Calu3 (cell line): ENCODE measurements at places on chromosomes 1 and 21. TPM values are rescaled to one million over a fixed set of nuclear protein-coding genes. Genes with fewer than 3 reads are reported as not detected.

- peaks cover 17% of the 10 kb centered on the region for H3K4me1 ChIP-seq
- H3K27ac ChIP-seq: peak overlapping the region; percentile 45
- no peak for DNase-seq
Measured at GRCh38 chr1:151342569-151342968, 4.5 kb downstream of the RFX5 start.

DNA sequence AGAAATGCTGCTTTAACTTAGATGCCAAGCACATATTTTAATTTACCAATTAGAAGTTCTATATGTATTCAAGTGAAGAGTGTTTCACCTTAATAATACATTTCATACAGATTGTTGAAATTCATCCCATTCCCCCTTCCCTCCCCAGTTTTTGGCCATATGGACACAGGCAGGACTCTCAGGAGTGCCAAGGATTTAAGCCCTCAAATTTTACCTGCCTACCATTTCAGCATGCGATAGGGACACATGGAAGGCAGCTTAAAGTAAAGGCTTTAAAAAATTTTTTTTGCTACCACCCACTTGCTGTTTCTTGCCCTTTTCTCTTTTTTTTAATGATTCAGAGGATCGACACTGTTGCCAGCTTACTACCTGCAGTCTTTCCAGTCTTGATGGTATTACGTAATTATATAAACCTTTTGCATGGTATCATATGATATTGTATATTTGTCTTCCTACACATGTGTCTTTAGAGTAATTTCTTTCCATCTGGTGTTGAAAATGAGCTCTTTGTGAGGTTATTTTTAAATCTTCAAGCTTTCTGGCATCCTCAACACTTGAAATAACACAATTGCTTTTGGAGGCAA, 7.0 kb downstream of the EPB41 start:
- no peaks in the 10 kb centered on the region for H3K36me3 ChIP-seq
- H3K4me1 ChIP-seq: peaks cover under 1% of the 10 kb centered on the region
- no peak for DNase-seq
- H3K4me3 ChIP-seq: no peak overlapping the region
- no peak overlapping the region for H3K27ac ChIP-seq
- H3K27me3 ChIP-seq: no peaks in the 10 kb centered on the region

Gene TDRD10
- total RNA-seq: not detected in 2 replicates

Gene ITPKB
- 9.8 and 11.8 TPM in 2 replicates for total RNA-seq

DNA sequence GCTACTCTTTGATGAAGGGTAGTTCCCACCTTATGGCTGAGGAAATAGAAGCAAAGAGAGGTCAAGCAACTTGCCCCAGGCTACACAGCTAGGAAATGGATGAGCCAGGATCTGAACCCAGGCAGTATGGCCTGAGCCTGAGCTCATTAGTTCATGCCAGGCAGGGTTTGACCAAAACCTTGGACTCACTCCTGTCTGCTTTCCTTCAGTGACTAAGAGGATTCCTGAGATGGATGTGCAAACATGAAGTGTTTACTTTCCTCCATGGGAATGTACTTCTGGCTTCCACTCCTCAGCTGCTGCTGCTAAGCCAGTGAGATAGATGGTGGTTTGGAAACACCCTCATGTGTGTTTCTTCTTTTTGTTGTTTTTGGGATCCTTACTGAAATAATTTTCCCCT, 35.1 kb upstream of the ERRFI1 start:
- peak overlapping the region; percentile 79 for H3K27ac ChIP-seq
- H3K4me1 ChIP-seq: peaks cover 23% of the 10 kb centered on the region
- peak overlapping the region; percentile 51 for H3K4me3 ChIP-seq
- no peaks in the 10 kb centered on the region for H3K27me3 ChIP-seq
- peaks cover 5% of the 10 kb centered on the region for H3K36me3 ChIP-seq
- peak; percentile 53 for DNase-seq

DNA sequence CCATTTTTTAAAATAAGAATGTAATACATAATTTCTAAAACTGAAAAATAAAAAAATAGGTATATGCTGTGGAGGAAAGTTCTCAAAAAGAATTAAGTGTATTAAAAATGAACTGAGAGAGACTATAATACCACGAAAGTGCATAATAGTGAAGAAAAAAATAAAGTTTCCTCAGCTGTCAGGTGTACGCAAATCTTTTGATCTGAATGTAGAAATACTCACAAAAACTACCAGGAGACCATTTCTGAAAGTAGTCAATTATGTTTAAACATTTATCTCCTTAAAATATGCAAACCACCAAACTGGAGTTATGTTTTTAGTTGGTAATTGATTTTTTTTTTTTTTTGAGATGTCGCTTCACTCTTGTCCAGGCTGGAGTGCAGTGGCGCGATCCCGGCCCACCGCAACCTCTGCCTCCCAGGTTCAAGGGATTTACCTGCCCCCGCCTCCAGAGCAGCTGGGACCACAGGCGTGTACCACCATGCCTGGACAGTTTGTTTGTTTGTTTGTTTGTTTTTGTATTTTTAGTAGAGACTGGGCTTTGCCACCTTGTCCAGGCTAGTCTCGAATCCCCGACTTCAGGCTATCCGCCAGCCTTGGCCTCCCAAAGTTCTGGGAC, 1169.2 kb upstream of the B3GALT2 start:
- H3K27me3 ChIP-seq: no peaks in the 10 kb centered on the region
- H3K4me1 ChIP-seq: no peaks in the 10 kb centered on the region
- no peak for DNase-seq
- H3K36me3 ChIP-seq: no peaks in the 10 kb centered on the region

DNA sequence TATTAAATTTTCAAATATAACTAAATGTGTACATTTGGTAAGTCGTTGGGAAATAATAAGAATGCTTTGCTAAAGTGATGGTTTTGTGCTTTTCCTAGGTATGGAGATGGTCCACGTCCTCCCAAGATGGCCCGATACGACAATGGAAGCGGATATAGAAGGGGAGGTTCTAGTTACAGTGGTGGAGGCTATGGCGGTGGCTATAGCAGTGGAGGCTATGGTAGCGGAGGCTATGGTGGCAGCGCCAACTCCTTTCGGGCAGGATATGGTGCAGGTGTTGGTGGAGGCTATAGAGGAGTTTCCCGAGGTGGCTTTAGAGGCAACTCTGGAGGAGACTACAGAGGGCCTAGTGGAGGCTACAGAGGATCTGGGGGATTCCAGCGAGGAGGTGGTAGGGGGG, 47.8 kb downstream of the DHX9 start:
- DNase-seq: no peak
- H3K4me1 ChIP-seq: no peaks in the 10 kb centered on the region
- peaks cover 76% of the 10 kb centered on the region for H3K36me3 ChIP-seq
- no peak overlapping the region for H3K4me3 ChIP-seq
- no peak overlapping the region for H3K27ac ChIP-seq
- no peaks in the 10 kb centered on the region for H3K27me3 ChIP-seq

GRCh38 chr1:56418151-56418631, 161.2 kb downstream of the PLPP3 start:
- no peaks in the 10 kb centered on the region for H3K27me3 ChIP-seq
- peaks cover 3% of the 10 kb centered on the region for H3K36me3 ChIP-seq
- H3K27ac ChIP-seq: no peak overlapping the region
- H3K4me1 ChIP-seq: peaks cover 38% of the 10 kb centered on the region

GRCh38 chr1:200298242-200298641, 111.6 kb downstream of the ZNF281 start:
- peaks cover 13% of the 10 kb centered on the region for H3K27me3 ChIP-seq
- no peak overlapping the region for H3K4me3 ChIP-seq
- peaks cover 9% of the 10 kb centered on the region for H3K36me3 ChIP-seq
- DNase-seq: no peak
- H3K27ac ChIP-seq: no peak overlapping the region

- H3K27ac ChIP-seq: peak overlapping the region; percentile 79
- H3K27me3 ChIP-seq: no peaks in the 10 kb centered on the region
- H3K4me1 ChIP-seq: peaks cover 11% of the 10 kb centered on the region
Measured at GRCh38 chr1:32901823-32902534, 790 bp upstream of the TMEM54 start.

Gene KLHDC7A
- 14.3 and 14.4 TPM in 2 replicates for total RNA-seq

GRCh38 chr1:151668090-151668489, 48.5 kb downstream of the CELF3 start:
- no peaks in the 10 kb centered on the region for H3K27me3 ChIP-seq
- no peak for DNase-seq
- no peak overlapping the region for H3K27ac ChIP-seq
- no peaks in the 10 kb centered on the region for H3K4me1 ChIP-seq

DNA sequence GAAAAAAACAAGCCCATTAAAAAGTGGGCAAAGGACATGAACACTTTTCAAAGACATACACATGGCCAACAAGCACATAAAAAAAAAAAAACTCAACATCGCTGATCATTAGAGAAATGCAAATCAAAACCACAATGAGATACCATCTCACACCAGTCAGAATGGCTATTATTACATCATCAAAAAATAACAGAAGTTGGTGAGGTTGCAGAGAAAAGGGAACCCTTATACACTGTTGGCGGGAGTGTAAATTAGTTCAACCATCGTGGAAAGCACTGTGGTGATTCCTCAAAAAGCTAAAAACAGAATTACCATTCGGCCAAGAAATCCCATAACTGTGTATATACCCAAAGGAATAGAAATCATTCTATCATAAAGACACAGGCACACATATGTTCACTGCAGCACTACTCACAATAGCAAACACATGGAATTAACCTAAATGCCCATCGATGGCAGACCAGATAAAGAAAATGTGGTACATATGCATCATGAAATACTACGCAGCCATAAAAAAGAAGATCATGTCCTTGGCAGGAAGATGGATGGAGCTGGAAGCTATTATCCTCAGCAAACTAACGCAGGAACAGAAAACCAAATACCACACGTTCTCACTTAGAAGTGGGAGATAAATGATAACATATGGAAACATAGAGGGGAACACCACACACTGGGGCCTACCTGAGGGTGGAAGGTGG, 70.1 kb downstream of the INTS7 start:
- no peak overlapping the region for H3K4me3 ChIP-seq
- no peak overlapping the region for H3K27ac ChIP-seq
- no peaks in the 10 kb centered on the region for H3K27me3 ChIP-seq
- DNase-seq: no peak
- peaks cover 30% of the 10 kb centered on the region for H3K36me3 ChIP-seq

Gene CA6
- not detected in 2 replicates for total RNA-seq

Gene KCNJ9
- not detected in 2 replicates for total RNA-seq

Gene DCDC2B
- not detected in 2 replicates for total RNA-seq

GRCh38 chr1:29361686-29362085, 125.4 kb downstream of the PTPRU start:
- no peak overlapping the region for H3K27ac ChIP-seq
- H3K4me1 ChIP-seq: no peaks in the 10 kb centered on the region

DNA sequence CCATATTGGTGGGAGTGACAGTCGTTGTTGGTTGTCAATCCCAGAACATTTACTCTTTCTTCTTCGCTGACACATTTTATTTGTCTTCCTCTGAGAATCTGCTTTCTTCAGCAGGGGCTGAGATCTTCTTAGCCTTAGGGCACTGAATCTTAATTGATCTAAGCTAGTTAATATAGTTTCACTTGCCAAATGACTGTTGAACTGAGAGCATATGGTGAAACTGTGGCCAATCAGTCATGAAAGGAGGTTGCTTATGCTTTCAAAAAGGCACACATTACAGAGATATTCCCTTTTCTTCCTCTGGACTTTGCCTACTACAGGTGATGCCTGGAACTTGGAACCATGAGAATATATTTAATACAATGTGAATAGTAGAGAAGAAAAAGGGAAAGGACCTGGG, 60.0 kb upstream of the KIAA0040 start:
- H3K27ac ChIP-seq: no peak overlapping the region
- no peak overlapping the region for H3K4me3 ChIP-seq
- H3K4me1 ChIP-seq: no peaks in the 10 kb centered on the region
- no peaks in the 10 kb centered on the region for H3K36me3 ChIP-seq
- no peak for DNase-seq

Gene PKP1
- total RNA-seq: 0.09 and 0.17 TPM in 2 replicates

- H3K36me3 ChIP-seq: no peaks in the 10 kb centered on the region
- H3K4me1 ChIP-seq: peaks cover under 1% of the 10 kb centered on the region
- no peak for DNase-seq
Measured at GRCh38 chr1:154689083-154689482, 81.1 kb upstream of the ADAR start.

Gene TFAP2E
- 0.26 and 0.49 TPM in 2 replicates for total RNA-seq

DNA sequence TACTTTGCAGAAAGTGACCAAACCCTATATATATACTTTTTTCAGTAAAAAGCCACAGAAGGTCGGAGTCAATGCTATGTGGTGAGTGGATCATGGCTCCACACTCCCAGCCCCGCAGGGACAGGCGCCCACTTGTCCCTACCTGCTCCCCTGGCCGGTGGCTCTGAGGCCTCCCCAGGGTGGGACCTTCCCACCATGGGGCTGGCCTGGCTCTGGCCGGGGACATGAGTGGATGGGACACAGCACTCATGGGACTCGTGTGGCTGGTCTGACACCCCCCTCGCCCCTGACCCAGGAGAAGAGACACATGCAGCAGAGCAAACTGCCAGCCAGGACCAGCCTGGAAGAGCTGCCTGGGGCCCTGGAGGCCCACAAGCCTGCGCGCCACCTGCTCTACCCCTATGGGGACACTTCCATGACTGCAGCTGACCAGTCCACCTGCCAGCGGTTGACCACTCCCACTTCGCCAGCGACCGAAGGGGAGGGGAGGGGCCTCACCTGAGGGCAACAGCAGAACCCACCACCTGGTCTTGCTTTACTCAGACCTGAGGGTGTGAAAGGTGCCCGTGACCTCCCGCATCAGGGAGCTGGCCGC, 2.2 kb downstream of the SPATC1L start:
- DNase-seq: no peak
- no peak overlapping the region for H3K27ac ChIP-seq
- H3K36me3 ChIP-seq: peaks cover 11% of the 10 kb centered on the region
- H3K27me3 ChIP-seq: no peaks in the 10 kb centered on the region

DNA sequence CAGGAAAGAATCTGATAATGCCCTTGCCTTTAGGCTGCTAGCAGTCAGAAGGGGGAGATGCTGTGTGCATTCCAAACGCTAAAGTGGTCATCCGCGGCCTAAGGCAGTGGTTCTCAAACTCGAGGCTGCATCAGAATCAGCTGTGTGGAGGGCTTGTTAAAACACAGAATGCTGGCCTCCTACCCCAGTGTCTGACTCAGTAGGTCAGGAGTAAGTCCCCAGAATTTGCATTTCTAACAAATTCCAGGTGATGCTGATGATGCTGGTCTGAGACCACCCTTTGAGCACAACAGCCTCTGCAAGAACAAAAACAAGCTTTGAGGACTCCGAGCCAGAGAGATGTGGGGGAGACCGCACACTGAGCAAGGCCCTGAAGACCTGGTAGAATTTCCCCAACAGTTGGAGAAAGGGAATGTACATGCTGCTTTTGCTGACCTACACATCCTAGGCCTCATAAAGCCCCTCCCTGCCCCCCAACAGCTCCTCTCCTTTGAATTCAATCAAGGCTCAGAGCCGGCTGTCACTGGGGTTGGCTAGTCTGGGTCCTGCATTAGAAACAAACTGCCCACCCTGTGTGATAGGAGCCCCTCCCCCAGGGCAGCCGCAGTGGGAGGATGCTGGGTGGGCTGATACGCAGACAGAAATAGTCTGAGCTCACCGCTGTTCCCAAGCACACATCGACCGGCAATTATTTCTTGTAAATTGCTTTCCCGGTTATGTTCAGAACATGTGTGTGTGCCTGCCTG, 27.1 kb downstream of the SHISAL2A start:
- no peak overlapping the region for H3K27ac ChIP-seq
- no peaks in the 10 kb centered on the region for H3K36me3 ChIP-seq
- H3K4me1 ChIP-seq: peaks cover 11% of the 10 kb centered on the region
- H3K4me3 ChIP-seq: no peak overlapping the region

DNA sequence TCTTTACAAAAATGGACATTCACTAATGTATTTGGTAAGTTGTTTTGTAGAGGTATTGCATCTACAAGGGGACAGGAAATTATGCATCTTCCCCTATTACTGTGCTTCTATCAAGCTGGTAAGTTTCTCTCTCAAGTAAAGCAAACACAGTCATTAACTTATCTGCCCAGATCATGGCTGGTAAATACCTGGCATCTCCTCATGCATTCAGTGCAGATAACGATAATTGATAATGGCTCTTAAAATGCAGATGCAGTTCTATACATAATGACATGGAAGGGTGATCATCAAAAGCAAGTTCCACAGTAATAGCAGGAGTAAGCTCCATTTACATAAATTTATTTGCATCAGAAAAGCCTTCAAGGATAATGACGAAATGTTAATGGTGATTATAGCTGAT, 122.4 kb downstream of the SIPA1L2 start:
- H3K4me1 ChIP-seq: no peaks in the 10 kb centered on the region

Gene KLHL17
- 27.1 and 27.8 TPM in 2 replicates for total RNA-seq
